NAMALWA (cell line): ENCODE measurements at places on chromosomes 4 and X.
A peak's percentile ranks its signal among the peaks of the same experiment; 100 is the strongest.

DNA sequence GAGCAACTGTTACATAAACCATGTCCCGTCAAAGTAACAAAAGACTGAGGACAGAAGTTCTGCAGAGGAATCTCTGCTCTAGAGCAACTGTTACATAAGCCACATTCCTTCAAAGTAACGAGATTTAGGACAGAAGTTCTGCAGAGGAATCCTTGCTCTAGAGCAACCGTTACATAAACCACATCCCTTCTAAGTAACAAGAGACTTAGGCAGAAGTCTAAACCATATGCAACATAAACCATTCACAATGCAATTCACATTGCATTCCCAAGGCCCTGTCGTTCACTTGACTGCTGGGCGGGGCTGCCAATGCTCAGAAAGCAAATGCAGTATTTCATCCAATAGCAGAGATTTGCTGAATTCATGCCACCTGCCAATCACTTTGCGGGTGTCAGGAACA, 124.4 kb upstream of the PUDP start:
- DNase-seq = no peak

- no peak for DNase-seq
Observed at GRCh38 chrX:97616883-97617530, 733.3 kb downstream of the RPA4 start.

- DNase-seq = peak; percentile 21
Observed at GRCh38 chrX:40120838-40121580, 23.3 kb upstream of the BCOR start.

DNA sequence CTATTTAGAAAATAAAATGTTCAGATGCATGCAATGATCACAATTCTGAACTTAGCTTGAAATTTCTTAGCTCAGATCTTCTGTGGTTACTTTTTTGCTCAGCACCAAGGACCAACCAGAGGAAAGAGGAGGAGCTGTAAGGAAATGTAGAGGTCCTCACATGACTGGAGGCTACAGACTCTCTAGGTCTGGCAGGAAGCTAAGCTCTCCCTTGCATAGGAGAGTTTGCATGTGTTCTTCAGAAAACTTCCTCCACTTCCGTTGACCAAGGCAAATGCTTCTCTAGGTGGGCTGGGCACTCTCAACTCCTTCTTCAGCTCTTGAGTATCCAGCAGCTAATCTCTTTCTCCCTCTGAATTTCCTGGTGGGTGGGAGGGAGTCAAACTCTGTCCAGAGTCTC, 119.6 kb downstream of the BTC start:
- DNase-seq = peak; percentile 6

DNA sequence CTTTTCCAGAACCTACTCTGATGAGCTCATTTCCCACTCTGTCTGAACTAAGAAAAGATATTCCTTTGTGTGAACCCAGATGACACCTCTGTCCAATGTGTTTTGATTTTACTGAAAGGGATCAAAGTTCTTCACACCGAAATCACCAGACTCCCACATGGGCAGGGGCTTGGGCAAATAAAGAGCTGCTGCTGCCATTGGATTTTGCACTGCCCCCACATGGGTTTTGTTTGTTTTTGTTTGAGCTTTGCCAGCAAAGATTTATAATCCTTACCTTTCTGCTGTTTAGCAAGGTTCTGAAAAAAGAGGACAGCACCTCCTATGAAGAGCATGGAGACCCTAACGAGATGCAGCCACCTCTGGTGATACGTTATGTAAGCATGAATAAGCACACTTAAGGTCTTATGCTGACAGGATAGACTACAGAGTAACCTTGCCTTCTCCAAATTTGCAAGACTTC, 44.3 kb downstream of the HSD17B13 start:
- no peak for DNase-seq

DNA sequence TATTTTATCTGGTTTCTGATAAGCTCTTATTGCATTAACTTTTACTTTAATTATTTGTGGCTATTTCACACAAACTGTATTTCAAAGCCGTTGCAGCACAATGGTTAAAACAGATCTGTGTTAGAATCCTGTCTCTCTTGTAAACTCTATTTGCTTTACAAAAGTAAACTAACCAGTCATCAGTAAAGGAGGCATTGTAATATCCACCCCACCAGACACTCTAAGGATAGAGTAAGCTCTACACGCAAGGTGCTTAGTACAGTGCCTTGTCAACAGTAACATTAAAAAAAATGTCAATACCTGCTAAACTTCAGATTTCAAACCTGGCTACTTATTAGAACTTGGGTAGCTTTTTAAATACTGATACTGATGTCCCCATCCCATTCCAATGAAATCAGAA, 228.4 kb downstream of the RCHY1 start:
- DNase-seq = no peak

DNA sequence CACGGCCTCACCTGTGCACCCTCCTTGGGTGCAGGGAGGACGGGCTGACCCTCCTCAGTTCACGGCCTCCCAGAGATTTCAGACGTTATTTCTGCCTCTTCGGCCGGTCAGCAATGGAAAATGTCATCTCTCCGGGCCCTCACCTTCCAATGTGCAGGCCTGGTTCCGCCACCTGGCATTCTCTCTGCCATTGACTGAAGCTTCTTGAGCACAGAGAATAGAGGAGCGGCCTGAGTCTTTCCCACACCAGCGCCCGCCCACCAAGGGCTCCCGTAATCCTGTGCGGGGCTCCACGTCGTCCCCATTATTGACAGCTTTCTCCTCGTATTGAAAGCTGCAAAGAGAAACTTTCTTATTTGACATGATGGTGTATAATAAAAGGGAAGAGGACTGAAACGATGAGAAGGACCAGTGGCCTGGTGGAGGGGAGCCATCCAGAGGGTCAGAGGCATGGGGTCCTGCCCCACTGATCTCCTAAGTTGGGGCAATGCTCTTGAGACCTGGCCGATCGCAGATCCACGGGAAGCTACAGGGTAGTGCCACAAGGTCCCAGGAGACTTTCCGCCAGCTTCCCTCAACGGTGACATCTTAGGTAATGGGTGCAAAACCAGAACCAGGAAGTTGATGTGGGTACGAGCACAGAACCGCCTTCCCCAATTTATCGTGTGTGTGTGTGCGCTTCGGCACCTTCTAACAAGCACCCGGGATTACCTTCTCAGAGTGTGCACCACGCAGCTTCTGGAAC, 20.6 kb downstream of the HTRA3 start:
- peak; percentile 21 for DNase-seq

DNA sequence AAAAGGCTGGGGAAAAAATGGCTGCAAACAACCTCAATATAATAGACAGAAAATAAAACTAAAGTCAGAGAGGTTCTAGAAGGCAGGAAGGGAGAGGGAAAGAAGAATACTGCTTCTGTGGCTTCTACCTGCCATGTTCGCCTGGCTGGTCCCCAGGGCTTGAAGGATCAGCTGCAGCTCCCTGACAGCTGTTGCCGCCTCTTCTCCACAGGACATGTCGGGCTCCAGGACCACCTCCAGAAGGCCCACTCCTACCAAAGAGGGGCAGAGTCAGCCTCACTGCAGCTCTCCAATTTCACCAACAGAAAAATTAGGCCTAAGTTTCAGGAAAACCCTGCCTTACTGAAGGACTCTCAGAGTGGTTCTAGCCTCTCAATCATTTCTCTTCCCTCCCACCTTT, 44.9 kb downstream of the GATB start:
- DNase-seq = no peak

GRCh38 chr4:98994474-98995182, 893 bp upstream of the METAP1 start:
- DNase-seq = no peak

DNA sequence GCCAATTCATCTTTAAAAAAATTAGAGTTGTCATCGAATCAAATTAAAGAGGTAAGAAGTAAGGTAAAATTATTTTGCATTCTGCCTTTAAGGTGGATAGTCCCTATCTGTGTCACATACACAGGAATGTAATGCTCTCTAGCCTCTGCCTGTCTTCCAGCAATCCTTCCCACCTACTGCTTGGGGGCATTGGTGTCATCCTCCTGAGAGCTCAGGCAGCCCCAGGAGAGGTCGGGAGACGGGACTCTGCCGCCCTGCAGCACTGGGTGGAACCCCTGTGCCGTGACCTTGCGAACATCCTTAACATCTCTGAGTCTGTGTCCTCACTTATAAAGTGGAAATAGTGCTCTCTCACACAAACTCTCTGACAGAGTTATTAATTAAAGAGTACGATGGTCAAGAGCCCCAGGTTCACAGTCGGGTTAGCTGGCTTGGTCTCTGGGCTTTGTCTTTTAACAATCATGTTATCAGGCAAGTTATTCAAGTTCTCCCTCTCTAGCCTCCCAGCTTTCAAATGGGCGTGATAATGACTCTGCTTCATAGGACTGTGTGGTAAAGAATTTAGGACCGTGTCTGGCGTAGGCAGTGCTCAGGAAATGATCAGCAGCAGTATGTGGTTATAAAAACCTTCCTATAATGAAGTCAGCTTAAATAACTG, 10.2 kb downstream of the TLR3 start:
- DNase-seq = no peak

DNA sequence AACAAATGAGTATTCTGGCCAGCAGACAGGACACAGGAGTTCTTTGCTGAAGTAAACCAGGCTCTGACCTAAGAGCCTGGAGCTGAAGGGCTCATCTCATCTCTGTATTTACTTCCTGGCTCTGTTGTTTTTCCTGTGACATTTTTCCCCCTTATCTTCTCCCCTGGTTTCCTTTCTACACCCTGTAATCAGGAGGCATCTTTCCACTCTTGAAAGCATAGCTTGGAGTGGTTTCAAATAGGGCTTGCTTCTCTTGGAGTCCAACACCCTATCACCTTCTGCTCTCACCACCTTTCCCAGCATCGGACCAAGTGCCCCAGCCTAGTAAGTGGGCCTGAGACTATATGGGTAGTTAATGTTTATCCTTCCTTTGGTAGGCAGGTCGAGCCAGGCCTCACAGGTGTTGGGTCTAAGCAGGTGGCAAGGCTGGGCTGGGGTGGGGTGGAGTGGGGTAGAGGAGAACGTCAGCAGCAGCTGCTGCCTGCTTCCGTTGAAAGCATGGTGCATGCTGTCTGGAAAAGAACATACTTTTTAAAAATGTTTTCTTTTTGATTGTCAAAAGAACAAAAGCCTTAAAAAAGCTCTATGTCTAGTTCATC, 1.2 kb downstream of the DRP2 start:
- no peak for DNase-seq

DNA sequence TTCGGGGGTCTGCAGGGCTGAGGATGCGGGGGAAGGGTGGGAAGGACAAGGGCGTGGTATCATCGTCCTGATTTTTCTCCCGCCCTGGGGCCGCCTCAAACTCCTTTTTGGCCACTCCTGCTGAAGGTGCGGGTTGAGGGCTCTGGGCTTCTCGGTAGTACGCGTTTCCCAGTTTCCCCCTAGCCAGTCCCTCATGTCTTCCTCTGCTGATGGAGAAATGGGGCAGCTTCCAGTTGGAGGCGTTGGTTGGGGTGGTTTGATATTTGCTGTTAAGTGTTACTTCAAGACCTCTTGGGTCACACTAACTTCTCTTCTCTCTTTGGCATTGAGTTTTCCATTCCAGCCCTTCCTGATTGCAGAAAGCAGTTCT, 482 bp downstream of the GSTCD start:
- peak; percentile 61 for DNase-seq

GRCh38 chr4:62394766-62395165, 1194.6 kb downstream of the ADGRL3 start:
- no peak for DNase-seq

GRCh38 chr4:80171656-80172055, 25.6 kb upstream of the PRDM8 start:
- DNase-seq = no peak

DNA sequence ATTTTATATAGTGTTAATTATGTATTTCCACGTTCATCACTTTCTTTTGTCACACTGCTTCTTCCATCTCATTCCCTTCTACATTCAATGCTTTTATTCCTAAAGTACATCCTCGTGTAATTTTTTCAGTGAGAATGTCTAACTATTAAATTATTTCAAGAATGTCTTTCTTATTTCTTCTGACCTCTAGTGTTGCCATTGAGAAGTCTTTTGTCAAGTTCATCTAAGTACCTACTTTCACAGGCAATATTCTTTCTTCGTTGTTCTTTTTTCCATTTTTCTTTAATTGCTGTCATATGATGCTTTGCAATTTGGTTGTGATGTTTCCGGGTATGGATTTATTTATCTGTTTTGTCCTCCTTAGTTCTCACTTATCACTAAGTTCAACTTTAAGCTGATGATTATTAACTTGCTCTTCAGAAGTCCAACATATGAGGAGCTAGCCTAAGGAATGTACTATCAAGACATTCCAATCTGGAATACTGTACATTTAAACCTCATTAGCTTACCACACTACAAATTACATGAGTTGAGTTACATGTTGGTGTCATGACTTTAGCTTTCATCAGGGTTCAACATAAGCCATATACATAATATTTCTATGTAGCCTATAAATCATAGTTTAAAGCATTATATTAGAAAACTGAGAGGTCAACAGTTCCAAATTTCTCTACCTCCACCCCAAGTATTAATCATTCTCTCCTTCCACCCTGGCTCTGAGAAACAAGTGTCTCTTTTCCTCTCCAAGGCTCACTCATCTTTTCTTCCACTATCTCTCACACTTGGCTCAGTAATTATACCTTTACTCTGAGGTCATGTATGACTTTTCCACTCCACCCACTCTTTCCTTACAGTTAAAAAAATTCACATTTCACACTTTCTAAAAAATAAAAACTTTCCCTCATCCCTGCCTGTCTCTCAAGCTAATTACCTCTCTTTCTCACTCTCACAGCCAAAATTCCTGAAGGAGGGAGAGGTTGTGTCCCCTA, 81.5 kb downstream of the COX18 start:
- DNase-seq = no peak
